ENCODE measurements at places on chromosomes 2 and 18.

- DNase-seq = no peak
These were observed 908.1 kb upstream of the FANCL start for GRCh38 chr2:59149271-59149670.

DNA sequence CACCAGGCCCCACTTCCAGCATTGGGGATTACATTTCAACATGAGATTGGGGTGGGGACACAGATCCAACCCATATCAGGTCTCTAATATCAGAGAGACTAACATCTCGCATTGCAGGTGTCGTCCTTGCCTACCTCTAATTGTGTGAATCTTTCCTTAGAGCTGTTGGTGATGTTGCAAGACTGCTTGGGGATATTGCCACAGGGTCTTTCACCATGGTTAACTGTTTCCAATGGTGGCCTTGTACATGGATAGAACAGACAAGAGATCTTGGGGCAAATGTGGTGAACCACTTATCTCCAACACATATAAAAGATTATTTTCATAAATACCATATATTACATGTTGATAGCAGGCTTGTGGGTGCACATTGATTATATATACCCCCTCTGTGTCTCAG, 270.3 kb upstream of the LINC00305 start:
- no peak for DNase-seq

DNA sequence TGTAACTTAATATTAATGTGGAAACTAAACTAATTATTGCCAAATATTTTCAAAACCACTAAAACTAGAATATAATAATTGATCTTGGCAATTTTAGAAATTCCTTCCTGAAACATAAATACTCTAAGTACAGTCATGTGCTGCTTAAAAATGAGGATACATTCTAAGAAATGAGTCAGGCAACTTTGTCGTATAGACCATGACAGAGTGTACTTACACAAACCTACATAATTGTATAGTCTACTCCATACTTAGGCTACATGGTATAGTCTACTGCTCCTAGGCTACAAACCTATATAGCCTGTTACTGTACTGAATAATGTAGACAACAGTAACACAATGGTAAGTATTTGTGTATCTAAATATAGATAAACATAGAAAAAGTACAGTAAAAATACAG, 27.6 kb downstream of the FEZ2 start:
- DNase-seq = no peak

DNA sequence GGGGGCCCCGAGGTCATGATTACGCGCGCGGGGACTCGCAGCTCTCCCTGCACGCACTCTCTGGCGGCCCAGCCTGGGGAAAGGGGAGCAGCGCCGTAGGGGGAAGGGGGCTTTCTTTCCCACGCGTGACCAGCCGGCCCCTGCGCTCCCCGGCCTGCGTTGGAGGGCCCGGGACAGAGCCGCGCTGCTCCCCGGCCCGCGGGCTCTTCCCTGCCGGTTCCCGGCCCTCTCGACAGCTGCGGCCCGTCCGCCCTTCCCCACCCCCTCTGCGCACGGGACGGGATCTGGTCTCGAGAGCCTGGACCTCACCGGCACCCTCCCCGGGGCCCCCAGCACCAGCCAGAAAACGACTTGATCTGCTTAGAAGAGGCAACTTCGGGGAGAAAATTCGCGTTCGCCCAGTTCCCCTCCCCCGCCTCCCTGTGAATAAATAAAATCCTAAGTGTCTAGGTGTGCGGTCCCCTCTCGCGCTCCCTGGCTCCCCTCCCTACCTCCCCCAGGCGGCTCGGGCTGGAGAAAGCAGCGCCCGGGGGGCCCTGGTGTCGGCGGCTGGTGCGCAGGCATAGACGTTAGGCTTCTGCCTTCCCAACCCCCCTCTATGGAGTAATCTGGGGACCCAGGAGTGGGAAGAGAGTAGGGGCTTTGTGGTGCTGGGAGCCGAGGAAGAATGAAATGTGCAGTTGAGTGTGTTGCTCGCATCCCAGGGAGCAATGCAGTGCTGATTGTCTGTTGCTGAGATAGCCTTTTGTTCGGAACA, 803 bp upstream of the FIGN start:
- DNase-seq = no peak

DNA sequence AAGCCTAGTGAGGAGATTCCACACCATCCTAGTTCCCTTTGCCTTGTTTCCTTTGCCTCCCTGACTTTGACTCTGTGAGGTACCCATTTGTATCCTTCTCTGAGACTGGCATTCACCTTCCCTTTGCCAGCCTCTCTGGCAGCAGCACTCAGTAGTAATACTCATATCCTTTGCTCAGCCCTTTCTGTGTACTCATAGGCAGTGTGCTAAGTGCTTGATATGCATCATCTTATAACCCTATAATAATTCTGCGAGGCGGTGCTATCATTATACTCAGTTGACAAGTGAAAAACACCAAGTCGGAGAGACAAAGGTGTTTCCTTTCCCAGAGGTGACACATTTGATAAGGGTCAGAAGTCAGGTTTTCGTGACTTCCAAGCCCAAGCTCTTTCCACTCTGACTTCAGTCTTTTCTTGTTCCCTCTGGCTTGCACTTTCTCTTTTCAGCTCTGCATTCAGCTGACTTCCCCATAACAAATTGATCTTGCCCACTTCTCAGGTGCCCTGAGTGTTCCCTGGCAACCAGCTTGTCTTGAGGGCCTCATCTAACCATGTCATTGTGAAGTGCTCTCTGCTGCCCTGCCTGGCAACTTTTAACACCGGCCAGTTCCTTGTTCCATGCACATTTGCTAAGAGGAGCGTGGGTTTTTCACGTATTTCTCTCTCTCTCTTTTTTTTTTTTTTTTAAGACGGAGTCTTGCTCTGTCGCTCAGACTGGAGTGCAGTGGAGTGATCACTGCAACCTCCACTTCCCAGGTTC, 94.5 kb upstream of the UPP2 start:
- DNase-seq = no peak

- no peak for DNase-seq
These were observed 64.0 kb downstream of the ADD2 start for GRCh38 chr2:70703900-70704549.

DNA sequence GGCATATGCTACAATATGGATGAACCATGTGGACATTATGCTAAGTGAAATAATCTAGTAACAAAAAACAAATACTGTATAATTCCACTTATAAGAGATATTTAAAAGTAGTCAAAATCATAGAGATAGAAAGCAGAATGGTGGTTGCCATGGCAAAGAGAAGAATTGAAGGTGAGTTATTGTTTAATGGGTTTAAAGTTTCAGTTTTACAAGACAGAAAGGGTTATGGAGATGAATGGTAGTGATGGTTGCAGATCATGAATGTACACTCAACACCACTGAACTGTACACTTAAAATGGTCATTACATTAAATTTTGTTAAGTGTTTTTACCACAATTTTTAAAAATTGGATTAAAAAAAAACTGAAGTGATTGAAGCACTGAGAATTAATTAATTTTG, 298.2 kb upstream of the ZC3H15 start:
- no peak for DNase-seq

GRCh38 chr2:123245156-123245555, 779.9 kb upstream of the CNTNAP5 start:
- DNase-seq = no peak

DNA sequence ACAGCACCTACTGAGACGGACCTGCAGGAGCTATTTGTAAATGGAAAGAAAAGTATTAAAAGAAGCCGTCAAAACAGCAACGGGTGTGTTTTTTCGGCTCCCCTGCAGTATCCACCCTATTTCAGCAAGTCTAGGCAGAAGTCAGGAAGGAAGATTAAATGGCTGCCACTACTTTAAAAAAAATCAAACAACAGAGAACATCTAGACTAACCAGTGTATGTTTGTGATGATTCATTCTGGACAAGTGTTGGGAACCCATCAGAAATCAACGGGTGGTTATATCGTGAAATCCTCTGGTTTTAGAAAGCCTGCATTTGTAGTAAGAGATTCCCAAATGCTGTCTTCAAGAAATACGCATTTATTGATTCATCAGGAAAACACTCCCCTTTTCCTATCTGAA, 9.0 kb downstream of the PMAIP1 start:
- DNase-seq = no peak

GRCh38 chr2:47457268-47457667, 54.3 kb downstream of the MSH2 start:
- no peak for DNase-seq

DNA sequence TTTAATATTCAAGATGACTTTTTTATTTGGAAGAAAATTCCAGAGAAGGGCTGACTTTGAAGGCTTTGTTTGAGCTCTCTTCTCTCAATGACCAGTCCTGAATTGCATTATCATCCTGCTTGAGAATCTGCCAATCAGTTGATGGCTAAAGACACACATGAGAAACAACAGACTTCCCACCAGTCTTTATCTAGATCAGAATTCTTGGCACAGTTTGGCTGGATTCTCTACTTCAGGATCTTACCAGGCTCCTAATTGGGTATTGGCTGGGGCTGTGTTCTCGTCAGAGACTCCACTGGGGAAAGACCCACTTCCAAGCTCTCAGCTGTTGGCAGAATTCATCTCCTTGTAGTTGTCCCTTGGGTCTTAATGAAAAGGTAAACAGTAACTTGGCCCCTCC, 86.0 kb downstream of the WDSUB1 start:
- DNase-seq = no peak

DNA sequence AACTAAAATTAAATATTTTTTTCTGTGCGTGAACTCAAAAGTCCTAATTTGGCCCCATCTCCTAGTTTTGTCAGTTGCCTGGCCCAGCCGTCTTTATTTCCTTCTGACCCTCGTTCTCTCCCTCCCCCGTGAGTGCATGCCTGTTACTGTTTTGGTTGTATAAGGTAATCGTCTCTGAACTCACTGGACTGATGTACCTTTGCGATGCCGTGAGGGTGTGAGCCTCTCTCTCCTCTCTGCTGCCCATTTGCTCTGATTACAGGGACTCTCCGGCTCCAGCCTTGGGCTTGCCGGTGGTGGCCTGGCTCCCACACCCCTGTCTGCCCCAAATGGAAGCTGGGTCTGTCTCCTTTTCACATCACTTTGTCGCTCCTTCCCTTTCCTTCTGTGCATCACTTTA, 66.5 kb upstream of the RBM44 start:
- no peak for DNase-seq

- no peak for DNase-seq
These were observed 85.4 kb upstream of the CABLES1 start for GRCh38 chr18:23049698-23050373.

GRCh38 chr2:156311976-156312375, 20.5 kb downstream of the NR4A2 start:
- DNase-seq = no peak

DNA sequence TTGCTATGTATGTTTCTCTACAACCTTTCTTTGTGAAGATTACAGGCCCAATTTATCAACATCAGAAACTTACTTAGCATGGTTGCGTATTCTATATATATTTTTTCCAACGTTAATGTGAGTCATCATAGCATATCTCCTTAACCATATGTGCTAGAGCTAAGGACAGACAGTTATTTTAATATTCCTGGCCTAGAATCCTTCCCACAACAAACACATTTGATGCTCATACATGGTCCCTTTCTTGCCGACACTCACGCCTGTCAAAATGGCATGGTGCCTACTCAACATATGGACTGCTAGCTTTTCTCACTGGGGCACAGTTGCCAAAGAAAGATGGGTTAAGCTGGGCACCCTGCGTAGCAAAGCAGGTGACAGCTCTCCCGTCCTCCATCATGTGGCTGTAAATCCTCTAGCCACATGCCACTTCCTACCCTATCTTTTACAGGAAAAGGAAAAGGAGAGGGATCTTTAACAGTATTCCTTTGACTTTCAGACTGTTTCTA, 75.2 kb upstream of the GALNT5 start:
- no peak for DNase-seq

- DNase-seq = no peak
These were observed 81.9 kb downstream of the DYNAP start for GRCh38 chr18:54672846-54673475.

DNA sequence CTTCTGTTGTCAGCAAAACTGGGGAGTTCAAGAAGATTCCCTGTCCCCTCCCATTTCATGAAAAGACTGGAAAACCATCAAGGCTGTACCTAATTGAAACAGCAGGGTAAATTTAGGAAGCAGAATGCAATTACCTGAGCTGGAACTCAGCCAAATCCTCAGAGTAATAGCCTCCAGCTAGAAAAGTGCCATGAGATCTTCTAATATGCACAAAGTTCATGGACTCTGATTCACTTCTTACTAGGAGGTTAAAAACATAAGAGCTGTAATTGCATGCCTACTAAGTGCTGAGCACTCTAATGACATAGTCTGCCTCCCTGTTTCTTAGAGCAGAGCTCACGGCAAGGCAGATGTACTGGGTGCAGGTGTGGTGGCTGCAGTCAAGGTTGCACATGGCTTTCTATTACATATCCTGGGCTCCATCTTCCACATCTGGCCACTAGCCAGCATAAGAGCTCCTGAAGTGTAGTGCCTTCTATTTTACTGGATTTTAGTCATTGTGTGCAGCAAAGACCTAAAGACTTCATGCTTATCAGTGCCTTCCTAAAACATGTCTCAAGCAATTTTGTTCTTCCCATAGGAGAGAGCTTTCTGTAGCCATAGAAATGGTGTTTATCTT, 341.7 kb downstream of the PTPRM start:
- no peak for DNase-seq

DNA sequence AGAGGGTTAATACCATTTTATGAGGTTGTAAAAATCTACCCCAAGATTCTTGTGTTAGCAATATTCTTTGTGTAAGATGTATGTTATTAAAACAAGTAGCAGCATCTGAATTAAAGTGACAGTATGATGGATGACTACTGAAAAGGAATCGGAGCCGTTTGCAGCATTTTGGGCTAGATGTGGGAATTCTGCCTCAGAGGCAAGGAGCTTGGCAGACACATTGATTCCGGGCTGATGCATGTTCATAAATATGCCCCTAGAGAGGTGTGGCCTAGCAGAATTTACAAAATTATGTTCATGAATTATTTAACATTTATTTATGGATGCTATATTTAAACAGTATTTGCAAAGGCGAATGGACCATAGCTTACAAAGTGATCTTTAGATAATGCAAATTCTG, 389.0 kb upstream of the ETAA1 start:
- DNase-seq = no peak

- no peak for DNase-seq
These were observed 99.5 kb upstream of the NPAS2 start for GRCh38 chr2:100720445-100720844.

DNA sequence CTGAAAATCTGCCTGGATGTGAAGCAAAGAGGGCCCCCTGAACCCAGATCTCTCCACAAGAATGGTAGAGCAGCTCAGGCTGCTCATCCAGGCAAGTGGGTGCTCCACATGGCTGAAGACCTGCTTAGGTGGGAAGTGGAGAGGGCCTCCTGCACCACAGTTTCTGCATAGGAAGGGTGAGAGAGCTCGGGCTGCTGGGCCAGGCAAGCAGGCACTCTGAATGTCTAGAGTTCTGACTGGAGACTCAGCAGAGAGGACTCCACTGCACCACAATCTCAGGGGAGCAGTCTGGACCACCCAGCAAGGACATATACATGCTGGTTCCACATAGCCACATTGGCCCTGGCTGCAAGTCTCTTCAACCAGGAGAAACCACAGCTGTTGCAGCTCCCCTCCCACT, 52.0 kb downstream of the DSEL start:
- no peak for DNase-seq

All from stimulated activated CD8-positive, alpha-beta memory T cell treated with anti-CD3 and anti-CD28 coated beads, Interleukin-7, amount 100 ng/mL, for 1 hour (primary cell).